Activated naive CD4-positive, alpha-beta T cell treated with anti-CD3 and anti-CD28 coated beads, Interleukin-2, amount 10 ng/mL, durations not matched to agents 7 days and 5 days (primary cell): ENCODE measurements at places on chromosomes 12 and 14.
A peak's percentile ranks its signal among the peaks of the same experiment; 100 is the strongest.

GRCh38 chr14:71701990-71702389 is 230.2 kb upstream of the RGS6 start:
- no peak overlapping the region for H3K4me3 ChIP-seq
- peaks cover 47% of the 10 kb centered on the region for H3K36me3 ChIP-seq
- DNase-seq = no peak
- H3K27ac ChIP-seq = peak overlapping the region; percentile 39
- H3K27me3 ChIP-seq = no peaks in the 10 kb centered on the region

GRCh38 chr12:20494851-20495250 is 126.5 kb downstream of the PDE3A start:
- DNase-seq = no peak
- H3K27me3 ChIP-seq = no peaks in the 10 kb centered on the region
- H3K27ac ChIP-seq = no peak overlapping the region
- no peaks in the 10 kb centered on the region for H3K36me3 ChIP-seq

GRCh38 chr12:49288412-49288853 is 6.5 kb upstream of the PRPH start:
- peaks cover 2% of the 10 kb centered on the region for H3K4me1 ChIP-seq
- no peak overlapping the region for H3K27ac ChIP-seq
- peaks cover 81% of the 10 kb centered on the region for H3K27me3 ChIP-seq
- peak; percentile 84 for DNase-seq

GRCh38 chr12:118237052-118237665 is 101.2 kb downstream of the PEBP1 start:
- no peak overlapping the region for H3K27ac ChIP-seq
- peaks cover 41% of the 10 kb centered on the region for H3K36me3 ChIP-seq
- H3K4me1 ChIP-seq = peaks cover 5% of the 10 kb centered on the region
- DNase-seq = no peak
